A172 (cell line): ENCODE measurements at places on chromosomes 2 and 18. TPM values are rescaled to one million over a fixed set of nuclear protein-coding genes. Genes with fewer than 3 reads are reported as not detected.

Gene PGAP1
- total RNA-seq, result 4.1 and 6.5 TPM in 2 replicates

Gene ARHGAP28
- 20.4 and 24.3 TPM in 2 replicates for total RNA-seq

Gene PLB1
- total RNA-seq, result 0.65 and 1.0 TPM in 2 replicates

Gene CDH7
- not detected in 2 replicates for total RNA-seq

Gene GALNT13
- total RNA-seq, result 0.05 and 0.36 TPM in 2 replicates

Gene MTHFD2
- total RNA-seq, result 91.8 and 104 TPM in 2 replicates

Gene UGT1A5
- total RNA-seq, result not detected in 2 replicates

Gene TUBA3E
- not detected in 2 replicates for total RNA-seq

Gene GPR45
- total RNA-seq, result not detected in 2 replicates

Gene LAMA3
- 1.5 and 2.7 TPM in 2 replicates for total RNA-seq

Gene HOXD12
- not detected in 2 replicates for total RNA-seq

Gene DSG4
- not detected in 2 replicates for total RNA-seq

Gene FBXO15
- total RNA-seq, result 0.31 and 0.74 TPM in 2 replicates

Gene NBEAL1
- total RNA-seq, result 11.4 and 16.6 TPM in 2 replicates

Gene SERPINB7
- total RNA-seq, result 5.6 and 8.9 TPM in 2 replicates

Gene GALNT14
- not detected in 2 replicates for total RNA-seq

Gene KRCC1
- 41.7 and 63.6 TPM in 2 replicates for total RNA-seq

Gene AKAIN1
- not detected in 2 replicates for total RNA-seq

Gene STPG4
- total RNA-seq, result 0.62 and 4.4 TPM in 2 replicates

Gene FAM228B
- 5.9 and 8.6 TPM in 2 replicates for total RNA-seq

Gene RNF152
- 0.84 and 0.95 TPM in 2 replicates for total RNA-seq

Gene RAMP1
- total RNA-seq, result 32.4 and 35.2 TPM in 2 replicates

Gene RNF103
- total RNA-seq, result 26.6 and 29.8 TPM in 2 replicates

Gene FAM237A
- not detected in 2 replicates for total RNA-seq

Gene C2orf78
- not detected in 2 replicates for total RNA-seq

Gene RTKN
- 23.1 and 33.3 TPM in 2 replicates for total RNA-seq

Gene CD207
- 0.14 TPM in 1 of 2 replicates, not detected in the other for total RNA-seq

Gene SEMA4C
- 38.4 and 40.1 TPM in 2 replicates for total RNA-seq

Gene RAD51AP2
- 0.17 TPM in 1 of 2 replicates, not detected in the other for total RNA-seq

Gene MGAT4A
- 8.0 and 15.5 TPM in 2 replicates for total RNA-seq

Gene MC2R
- not detected in 2 replicates for total RNA-seq

Gene CXCR2
- total RNA-seq, result 0.17 TPM in 1 of 2 replicates, not detected in the other

Gene NAGK
- total RNA-seq, result 73.3 and 128 TPM in 2 replicates

Gene POTEC
- 0.53 and 0.98 TPM in 2 replicates for total RNA-seq

Gene SMAD7
- total RNA-seq, result 6.2 and 8.5 TPM in 2 replicates

Gene LRRTM1
- not detected in 2 replicates for total RNA-seq

Gene LOXHD1
- total RNA-seq, result not detected in 2 replicates

Gene ANKRD23
- 4.2 and 5.7 TPM in 2 replicates for total RNA-seq

Gene NCOA1
- 15.1 and 19.9 TPM in 2 replicates for total RNA-seq

Gene SPR
- 84.0 and 104 TPM in 2 replicates for total RNA-seq

Gene C1GALT1C1L
- total RNA-seq, result 1.7 and 2.1 TPM in 2 replicates

Gene GEN1
- total RNA-seq, result 24.7 and 31.2 TPM in 2 replicates

Gene IHH
- total RNA-seq, result 0.03 TPM in 1 of 2 replicates, not detected in the other

Gene PHOSPHO2
- total RNA-seq, result 12.6 and 13.5 TPM in 2 replicates
